ENCODE measurements at places on chromosomes 11 and 22. TPM values are rescaled to one million over a fixed set of nuclear protein-coding genes. Genes with fewer than 3 reads are reported as not detected.

DNA sequence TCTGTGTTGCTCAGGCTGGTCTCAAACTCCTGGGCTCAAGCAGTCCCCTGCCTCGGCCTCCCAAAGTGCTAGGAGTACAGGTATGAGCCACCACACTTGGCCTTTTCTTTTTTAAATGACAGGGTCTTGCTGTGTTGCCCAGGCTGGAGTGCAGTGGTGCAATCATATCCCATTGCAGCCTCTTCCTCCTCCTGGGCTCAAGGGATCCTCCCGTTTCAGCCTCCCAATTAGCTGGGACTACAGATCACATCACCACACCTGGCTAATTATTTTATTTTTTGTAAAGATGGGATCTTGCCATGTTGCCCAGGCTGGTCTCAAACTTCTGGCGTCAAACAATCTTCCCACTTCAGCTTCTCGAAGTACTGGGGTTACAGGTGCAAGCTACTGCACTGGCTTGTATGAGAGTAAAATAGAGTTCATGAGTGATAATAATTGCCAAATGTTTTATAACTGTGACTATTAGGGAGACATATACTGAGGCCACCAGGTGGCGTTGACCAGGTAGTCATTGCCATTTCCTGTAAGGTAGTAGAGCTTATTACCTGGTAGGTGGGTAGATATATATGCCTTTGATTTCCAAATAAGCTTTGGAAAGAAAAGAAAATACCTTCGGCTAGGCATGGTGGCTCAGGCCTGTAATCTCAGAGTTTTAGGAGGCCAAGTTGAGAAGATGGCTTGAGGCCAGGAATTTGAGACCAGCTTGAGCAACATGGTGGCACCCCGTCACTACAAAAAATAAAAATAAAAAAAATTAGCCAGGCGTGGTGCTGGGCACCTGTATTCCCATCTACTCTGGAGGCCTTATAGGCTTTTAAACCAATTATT is 5.4 kb downstream of the FDX1 start:
- no peak for DNase-seq

DNA sequence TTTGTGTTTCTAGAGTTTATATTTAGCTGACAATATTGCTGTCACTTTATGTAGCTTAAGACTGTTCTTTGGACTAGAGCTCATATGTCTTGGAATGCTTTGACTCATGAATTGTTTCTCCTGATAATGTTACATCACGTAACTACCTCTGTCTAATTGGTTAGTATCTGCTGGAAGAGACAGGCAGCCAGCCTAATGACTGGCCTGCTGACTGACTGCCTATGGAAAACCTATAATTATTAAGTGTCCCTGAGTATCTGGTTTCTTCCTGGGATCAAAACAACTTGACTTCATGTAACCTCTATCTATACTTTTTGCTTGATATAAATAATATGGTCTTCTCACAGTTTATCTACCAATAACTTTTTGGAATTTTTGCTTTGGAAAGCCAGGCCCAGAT is 9.4 kb downstream of the SOX6 start:
- DNase-seq = no peak

GRCh38 chr22:34812631-34813030 is 253.3 kb upstream of the ISX start:
- no peak for DNase-seq

DNA sequence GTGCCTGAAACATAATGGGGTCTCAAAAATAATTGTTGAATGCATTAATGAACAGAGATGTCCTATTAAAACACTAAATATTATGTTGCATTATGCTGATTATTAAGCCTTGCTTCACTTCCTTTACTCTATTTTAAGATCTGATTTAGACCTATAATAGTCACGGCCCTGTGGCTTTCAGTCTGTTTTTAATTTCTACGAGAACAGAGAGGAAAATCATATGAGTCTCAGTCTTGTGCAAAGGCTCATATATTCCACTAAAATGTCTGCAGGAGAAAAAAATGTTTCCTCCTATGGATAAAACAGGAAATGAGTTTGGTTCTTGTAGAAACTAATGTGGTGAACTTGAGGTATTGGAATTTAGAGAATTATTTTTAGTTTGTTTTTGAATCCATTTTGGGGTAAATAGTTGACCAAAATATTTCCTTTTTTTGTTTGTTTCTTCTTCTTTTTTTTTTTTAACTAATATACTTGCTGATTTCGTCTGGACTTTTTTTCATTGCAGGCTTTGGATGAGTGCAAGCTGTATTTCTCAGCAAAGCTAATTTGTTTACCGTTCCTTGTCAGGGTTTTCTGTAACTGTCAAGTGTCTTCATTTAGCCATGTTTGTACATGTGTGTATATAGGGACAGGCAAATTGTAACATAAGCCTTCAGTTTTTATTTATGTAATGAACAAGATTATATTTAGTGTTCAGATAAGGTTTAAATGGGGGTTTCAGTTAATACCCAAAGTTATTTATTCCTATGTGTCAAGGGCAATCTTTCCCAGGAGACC is 139.1 kb upstream of the DDI1 start:
- no peak for DNase-seq

- DNase-seq = no peak
Observed at GRCh38 chr22:17130199-17130598, 9.0 kb upstream of the TMEM121B start.

DNA sequence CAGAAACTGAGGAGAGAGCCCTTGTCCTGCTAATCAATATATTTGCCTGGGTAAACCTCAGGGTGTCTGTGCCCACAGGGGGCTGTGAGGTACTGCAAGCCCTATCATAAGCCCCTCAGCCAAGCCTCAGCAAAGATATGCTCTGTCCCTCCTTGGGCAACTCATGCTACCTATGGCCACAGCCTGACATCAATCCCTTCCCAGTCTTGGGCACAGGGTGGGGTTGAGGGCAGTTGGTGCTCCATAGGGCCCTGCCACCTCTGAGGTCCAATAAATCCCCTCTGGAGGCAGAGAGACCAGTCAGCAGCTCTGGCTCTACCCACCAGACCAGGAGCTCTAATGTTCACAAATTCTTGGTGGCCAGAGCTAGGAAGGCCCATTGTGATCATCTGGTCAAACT is 23.8 kb downstream of the TPBGL start:
- no peak for DNase-seq

MMP27 gene
- polyA plus RNA-seq = not detected

CADM1 gene
- 135 TPM for polyA plus RNA-seq

DNA sequence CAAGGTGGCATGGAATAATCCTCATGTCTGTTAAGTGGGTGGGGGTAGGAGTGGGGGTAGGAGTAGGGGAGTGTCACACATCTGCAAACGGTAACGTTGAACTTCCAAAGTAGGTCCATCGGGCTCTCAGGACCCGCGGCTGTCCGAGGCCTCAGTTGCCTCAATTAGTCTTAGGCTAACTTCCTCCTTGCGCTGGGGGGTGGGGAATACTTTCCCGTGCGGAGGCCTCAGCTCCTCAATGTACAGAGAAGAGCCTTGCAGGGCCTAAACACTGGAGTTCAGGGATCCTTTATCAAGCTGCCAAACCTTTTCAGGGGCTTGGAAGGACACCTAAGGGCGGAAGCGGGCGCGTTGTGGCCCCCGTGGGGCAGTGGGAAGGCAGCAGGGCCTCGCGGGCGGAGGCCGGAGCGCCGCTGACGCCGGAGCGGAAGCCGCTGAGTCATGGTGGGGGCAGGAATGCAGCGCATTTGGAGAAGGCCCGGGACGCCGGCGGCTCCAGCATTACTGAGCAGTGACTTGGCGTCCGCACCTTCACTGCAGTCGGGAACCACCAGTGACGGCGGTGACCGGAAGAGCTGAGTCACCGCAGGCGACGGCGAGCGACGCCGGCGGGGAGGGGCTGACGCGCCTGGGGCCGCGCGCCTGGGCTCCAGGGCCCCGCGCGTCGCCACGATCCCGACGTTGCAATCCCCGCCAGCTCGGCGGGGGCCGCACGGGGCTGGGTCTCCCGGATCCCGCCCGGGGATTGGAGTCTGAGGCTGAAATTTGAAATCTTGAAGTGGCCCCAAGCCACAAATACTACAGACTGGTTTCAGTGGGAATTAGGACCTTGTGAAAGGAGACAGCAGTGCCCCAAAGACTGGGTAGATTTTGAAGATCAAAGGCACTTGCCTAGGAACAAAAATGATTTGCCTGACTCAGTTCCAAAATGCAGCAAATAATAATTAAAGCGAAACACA is 20.2 kb upstream of the IPO7 start:
- peak; percentile 59 for DNase-seq

ANGPTL5 gene
- polyA plus RNA-seq = 0.06 TPM

GRCh38 chr11:109390752-109391151 is 31.2 kb upstream of the C11orf87 start:
- DNase-seq = no peak

ART1 gene
- polyA plus RNA-seq = 0.18 TPM

GRCh38 chr22:36439481-36440271 is 41.8 kb downstream of the TXN2 start:
- DNase-seq = no peak

MS4A4E gene
- polyA plus RNA-seq = 0.99 TPM

OR4D5 gene
- not detected for polyA plus RNA-seq

DNA sequence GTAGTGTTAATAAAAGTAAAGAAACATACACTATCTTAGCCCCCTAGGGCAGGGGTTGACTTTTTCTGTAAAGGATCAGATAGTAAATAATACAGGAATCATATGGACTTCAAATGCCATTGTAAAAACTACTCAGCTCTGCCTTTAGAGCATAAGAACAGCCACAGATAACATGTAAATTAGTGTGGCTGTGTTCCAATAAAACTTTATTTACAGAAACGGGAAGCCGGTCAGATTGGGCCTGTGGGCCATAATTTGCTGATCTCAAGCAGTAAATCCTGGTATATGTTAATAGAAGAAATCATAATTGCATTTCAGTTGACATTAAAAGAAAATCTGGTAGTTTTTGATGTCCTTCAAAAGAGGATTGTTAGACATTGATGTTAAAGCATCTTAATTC is 76.5 kb downstream of the ZC3H12C start:
- DNase-seq = no peak

DHCR7 gene
- 44.6 TPM for polyA plus RNA-seq

- DNase-seq = no peak
Observed at GRCh38 chr11:12083380-12083779, 27.0 kb upstream of the MICAL2 start.

GRCh38 chr22:20154602-20155187 is 3.8 kb upstream of the CCDC188 start:
- DNase-seq = no peak
